MCF 10A (cell line): ENCODE measurements at places on chromosomes 2 and 18. TPM values are rescaled to one million over a fixed set of nuclear protein-coding genes. Genes with fewer than 3 reads are reported as not detected.

DNA sequence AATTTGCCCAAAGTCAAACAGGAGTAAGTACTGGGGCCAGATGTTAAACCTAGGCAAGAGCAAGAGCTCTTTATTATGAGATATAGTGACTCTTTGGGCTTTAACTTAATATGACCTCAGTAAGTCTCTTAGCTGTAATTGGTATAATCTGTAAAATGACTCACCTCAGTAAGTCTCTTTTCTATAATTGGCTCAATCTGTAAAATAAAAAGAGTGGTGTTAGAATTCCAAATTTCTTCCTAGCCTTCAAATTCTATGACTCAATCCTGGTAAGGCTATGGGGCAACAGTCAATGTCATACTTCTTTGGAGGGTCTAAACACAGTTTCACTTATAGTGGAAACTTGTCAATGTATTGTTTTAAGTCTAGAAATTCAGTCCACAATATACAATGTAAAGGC lies 1608.9 kb upstream of the PIK3C3 start:
- no peaks in the 10 kb centered on the region for H3K4me1 ChIP-seq
- H3K27ac ChIP-seq: no peak overlapping the region
- no peak for DNase-seq
- H3K4me3 ChIP-seq: no peak overlapping the region
- no peaks in the 10 kb centered on the region for H3K36me3 ChIP-seq

DNA sequence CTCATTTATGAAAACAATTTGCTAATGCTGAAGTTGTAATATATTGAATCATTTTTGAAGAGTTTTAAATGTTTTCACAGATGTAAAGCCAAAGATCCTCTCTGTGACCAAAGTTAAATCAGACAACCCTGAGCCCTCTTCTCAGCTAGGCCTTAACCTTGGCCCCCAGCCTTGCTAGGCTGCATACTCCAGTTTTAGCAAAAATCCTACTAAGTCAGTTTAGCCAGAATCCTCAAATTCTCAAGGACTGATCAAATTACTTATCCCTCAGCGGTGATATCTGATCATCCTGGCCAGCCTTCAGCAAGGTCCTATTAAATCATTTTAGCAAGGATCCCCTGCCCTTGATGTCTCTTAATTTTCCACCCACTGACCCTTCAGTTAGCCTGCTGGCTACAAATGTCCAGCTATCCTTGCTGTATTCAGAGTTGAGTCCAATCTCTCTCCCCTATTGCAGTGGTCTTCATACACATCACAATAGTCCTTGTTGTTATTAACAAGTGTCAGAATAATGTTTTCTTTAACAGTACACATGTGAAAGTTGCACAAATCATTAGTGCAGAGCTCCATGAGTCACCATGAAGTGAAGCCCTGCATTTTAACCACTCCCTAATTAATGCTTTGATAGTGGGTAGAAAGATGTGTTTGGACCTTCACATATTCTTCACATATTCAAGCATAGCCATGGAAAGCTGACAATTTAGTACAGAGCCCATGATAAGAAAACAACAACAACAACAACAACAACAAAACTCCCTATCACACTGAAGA lies 206.4 kb downstream of the NBAS start:
- no peak overlapping the region for H3K4me3 ChIP-seq
- H3K27ac ChIP-seq: no peak overlapping the region
- no peak for DNase-seq
- peaks cover 33% of the 10 kb centered on the region for H3K36me3 ChIP-seq

DNA sequence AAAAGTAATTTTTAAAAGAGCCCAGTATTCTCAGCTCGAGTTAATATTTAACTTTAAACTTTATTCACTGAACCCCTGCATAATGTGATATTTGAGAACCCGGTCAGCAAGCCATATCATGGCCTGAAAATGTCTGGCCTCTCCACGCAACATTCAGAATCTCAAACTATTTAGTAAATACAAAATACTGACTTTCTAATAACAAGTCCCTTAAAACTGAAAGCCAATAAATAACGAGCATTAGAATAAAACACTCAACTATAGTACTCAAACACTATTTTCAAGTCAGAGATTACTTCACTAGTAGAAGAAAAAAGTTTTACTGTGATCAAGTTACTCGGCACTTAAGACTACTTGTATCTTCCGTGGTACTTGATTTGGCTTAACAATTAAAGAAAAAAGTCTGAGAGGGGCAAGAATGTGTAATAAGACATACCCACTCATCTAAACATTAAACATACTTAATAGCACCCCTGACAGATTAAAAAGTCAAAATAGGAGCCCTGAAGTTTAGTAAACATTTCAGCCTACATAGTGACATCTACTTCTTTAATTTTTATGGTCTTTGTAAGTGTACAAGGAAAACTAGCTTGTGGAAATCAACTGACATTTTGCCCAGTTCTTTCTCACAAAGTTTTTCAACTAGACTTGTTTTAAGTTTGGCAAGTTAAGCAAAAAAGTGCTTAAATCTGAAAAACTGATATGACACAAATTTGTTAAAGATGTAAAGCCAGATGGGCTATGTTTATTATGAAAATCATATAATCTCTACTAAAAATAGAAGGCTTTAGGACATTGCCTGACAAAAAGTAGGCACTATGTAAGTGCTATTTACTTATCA lies 38.2 kb downstream of the RTN4 start:
- H3K4me3 ChIP-seq: peak overlapping the region; percentile 77
- no peak for DNase-seq
- peaks cover 45% of the 10 kb centered on the region for H3K4me1 ChIP-seq
- H3K27me3 ChIP-seq: no peaks in the 10 kb centered on the region
- H3K27ac ChIP-seq: peak overlapping the region; percentile 76

GRCh38 chr2:232879618-232880494 lies 9.8 kb downstream of the SNORC start:
- H3K4me1 ChIP-seq: no peaks in the 10 kb centered on the region
- no peak for DNase-seq

ACTR1B gene
- total RNA-seq: 56.8 and 63.7 TPM in 2 replicates

- no peaks in the 10 kb centered on the region for H3K27me3 ChIP-seq
- DNase-seq: no peak
- H3K4me1 ChIP-seq: peaks cover 33% of the 10 kb centered on the region
These were observed 27.2 kb downstream of the TANC1 start for GRCh38 chr2:158995677-158996049.

DNA sequence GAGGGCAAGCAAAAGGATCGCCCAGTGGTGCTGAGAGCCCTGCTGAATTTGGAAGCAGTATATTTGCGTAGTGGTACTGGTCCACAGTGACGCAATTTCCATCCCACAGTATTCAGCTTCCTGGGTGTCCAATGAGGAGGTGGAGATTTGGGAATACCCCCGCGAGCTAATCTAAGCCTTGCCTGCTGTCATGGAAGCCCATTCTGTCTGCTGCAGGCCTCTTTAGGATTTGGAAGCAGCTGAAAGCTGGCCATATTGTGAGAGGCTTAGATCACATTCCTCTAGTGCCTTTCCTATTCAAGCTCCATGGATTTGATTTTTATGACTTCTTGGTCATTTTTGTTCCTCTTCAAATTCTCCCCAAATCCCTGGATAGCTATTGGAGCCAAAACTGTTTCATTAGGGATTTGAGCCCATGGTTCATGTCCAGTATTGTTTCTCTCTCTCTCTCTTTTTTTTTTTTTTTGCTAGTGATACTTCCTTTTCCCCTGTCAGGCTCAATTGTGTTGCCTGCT lies 22.3 kb upstream of the DYNC2LI1 start:
- no peak overlapping the region for H3K27ac ChIP-seq
- H3K4me1 ChIP-seq: no peaks in the 10 kb centered on the region
- no peaks in the 10 kb centered on the region for H3K36me3 ChIP-seq
- H3K27me3 ChIP-seq: no peaks in the 10 kb centered on the region

DNA sequence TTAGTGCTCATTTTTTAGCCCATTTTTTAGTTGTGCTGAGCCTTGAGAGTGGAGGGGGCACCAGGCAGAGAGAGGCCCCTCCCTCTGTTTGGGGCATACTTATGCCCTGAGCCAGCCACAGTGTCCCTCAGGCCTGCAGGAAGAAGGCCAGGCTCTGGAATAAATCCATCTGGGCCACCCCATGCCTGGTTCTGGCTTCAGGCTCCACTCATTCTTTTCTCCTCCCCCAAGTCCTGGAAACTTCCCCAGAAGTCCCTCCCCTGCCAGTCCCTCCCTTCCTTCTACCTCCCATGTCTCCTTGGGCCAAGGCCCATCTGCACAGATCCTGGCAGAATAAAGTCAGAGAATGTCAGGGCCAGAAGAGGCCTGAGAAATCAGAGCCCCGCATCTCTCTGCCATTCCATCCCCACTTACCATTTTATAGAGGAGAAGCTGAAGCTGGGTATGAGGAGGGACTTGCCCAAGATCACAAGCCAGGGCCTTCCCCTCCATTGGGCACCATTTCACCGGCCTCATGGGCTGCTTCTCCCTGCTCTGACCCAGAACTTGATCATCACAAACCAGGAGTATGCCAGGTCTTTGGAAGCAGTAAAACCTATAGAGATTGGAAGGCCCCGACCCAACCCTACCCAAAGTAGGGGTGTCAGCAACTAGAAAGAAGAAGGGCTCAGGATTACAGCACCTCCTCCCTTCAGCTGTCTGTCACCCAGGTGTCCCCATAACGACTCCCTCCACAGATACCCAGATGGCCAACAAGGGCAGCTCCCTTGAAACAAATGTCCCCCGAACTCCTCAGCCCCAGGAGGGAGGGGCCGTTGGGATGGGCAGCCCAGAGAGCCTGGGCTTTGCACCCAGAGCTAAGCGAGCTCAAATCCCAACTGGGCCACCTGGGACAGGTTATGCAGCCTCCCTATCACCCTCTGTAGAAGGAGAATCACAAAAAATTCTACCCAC lies 108.4 kb downstream of the POLR1A start:
- no peak overlapping the region for H3K27ac ChIP-seq
- no peak overlapping the region for H3K4me3 ChIP-seq
- H3K27me3 ChIP-seq: no peaks in the 10 kb centered on the region
- H3K36me3 ChIP-seq: peaks cover 7% of the 10 kb centered on the region

- no peaks in the 10 kb centered on the region for H3K36me3 ChIP-seq
- no peaks in the 10 kb centered on the region for H3K4me1 ChIP-seq
- DNase-seq: no peak
- peaks cover 78% of the 10 kb centered on the region for H3K27me3 ChIP-seq
- H3K4me3 ChIP-seq: no peak overlapping the region
- no peak overlapping the region for H3K27ac ChIP-seq
These were observed 41.6 kb downstream of the GCA start for GRCh38 chr2:162385536-162385935.

ALPI gene
- not detected in 2 replicates for total RNA-seq

CD207 gene
- total RNA-seq: not detected in 2 replicates

GRCh38 chr2:173355132-173355865 lies 627 bp downstream of the CDCA7 start:
- H3K36me3 ChIP-seq: peaks cover 7% of the 10 kb centered on the region
- peaks cover 22% of the 10 kb centered on the region for H3K27me3 ChIP-seq
- peaks cover 14% of the 10 kb centered on the region for H3K4me1 ChIP-seq

DNA sequence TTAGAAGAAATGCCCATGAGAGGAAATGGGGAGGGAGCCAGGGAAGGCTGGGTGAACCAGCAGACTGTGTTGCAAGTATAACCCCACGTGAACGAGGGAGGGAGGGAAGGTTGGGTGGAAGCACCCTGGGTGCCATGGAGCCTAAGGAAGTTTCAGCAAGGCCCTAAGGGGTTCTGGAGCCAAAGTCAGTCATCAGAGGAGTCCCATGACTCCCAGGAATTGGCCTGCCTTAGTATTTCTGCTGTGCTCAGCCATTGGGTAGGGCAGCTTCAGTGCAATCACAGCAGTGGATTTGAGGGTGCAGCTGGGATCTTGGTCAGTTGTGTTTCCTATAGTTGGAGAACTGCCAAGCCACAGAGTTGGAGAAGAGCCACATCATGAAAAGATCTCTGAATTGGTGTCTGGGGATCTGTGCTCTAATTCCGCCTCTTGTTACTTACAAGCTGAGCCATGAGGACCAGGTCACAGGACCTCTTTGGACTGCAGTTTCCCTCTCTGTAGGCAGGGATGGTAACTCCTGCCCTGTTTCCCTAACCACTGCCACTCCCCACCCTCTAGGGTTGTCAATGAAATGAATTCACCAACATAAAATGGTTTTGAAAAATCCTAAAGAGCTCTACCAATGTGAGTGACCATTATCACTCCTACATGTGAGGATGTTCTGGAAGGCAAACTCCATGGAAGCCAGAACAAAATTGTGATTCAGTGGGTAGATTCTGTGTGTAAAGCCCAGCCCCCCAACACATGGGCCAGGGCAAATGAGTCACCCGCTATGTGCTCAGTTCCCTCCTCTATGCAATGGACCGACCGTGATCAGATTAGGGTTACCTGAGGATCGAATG lies 108.9 kb downstream of the CLIP4 start:
- no peak overlapping the region for H3K4me3 ChIP-seq
- H3K4me1 ChIP-seq: peaks cover 33% of the 10 kb centered on the region
- H3K36me3 ChIP-seq: peaks cover 13% of the 10 kb centered on the region
- H3K27me3 ChIP-seq: peaks cover 40% of the 10 kb centered on the region
- DNase-seq: peak; percentile 97

DNA sequence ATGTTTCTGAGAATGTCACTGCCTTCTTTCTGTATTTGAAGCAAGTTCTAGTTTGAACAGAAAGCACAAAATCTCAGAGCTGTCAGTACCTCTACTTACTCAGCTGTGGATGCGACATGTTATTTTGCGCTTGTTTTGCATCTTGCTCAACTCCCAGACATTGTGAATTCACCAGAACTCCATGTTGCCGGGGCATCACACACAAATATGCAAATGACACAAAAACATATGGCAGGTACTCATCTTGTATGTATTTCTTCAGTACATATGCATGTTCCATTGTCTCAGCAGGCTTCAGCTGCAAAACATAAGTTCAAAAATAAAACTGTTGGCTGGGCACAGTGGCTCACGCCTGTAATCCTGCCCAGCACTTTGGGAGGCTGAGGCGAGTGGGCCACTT lies 30.8 kb downstream of the ADCY3 start:
- DNase-seq: no peak
- no peak overlapping the region for H3K4me3 ChIP-seq
- peaks cover 12% of the 10 kb centered on the region for H3K4me1 ChIP-seq

DNA sequence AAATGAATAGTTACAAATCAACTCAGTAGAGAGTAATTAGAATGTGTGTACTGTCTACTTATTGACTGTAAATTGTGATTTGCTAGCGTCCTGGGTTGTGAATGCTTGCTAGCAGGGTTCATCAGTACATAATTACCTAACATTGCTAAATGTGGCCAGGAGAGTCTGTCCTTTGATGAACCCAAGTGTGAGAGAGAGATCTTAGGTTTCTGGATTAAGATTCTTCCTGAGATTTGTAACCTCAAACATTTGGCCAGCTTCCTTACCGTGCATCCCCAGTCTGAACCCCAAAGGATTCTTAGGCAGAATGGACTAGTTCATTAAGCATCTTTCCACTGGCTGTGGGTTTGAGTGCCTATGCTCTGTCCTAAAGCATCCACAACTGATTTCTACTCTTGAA lies 84.0 kb upstream of the ITPRID2 start:
- peaks cover 19% of the 10 kb centered on the region for H3K4me1 ChIP-seq
- no peak for DNase-seq
- no peaks in the 10 kb centered on the region for H3K27me3 ChIP-seq
- no peak overlapping the region for H3K27ac ChIP-seq

DNA sequence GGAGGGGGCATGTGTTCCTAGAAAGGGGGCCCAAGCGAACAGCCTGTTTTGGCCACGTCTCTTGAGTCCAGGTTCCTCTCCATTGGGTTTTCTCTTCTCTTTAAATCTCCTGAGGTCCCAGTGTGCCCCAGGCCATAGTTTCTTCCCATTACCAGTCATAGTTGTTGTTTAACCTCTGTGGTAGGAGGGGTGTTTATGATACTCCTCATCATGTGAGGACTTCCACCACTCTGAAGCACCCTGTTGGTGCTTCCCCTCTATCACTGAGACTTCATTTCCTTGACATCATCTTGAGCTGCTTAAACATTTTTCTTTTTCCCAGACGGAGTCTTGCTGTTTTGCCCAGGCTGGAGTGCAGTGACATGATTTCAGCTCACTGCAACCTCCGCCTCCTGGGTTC lies 45.9 kb downstream of the WIPF1 start:
- no peak for DNase-seq
- H3K4me3 ChIP-seq: no peak overlapping the region
- H3K36me3 ChIP-seq: no peaks in the 10 kb centered on the region
- H3K27me3 ChIP-seq: no peaks in the 10 kb centered on the region
- no peaks in the 10 kb centered on the region for H3K4me1 ChIP-seq
- no peak overlapping the region for H3K27ac ChIP-seq
